Suppressor macrophage treated with lipopolysaccharide for 4 hours (primary cell): ENCODE measurements at places on chromosomes 11 and 22.

GRCh38 chr11:69836401-69836800, 17.2 kb upstream of the FGF3 start:
- DNase-seq, result no peak

- no peak for DNase-seq
Observed at GRCh38 chr11:35549787-35550186, 24.4 kb upstream of the PAMR1 start.

GRCh38 chr11:114799476-114799875, 121.1 kb downstream of the NXPE2 start:
- DNase-seq, result no peak

DNA sequence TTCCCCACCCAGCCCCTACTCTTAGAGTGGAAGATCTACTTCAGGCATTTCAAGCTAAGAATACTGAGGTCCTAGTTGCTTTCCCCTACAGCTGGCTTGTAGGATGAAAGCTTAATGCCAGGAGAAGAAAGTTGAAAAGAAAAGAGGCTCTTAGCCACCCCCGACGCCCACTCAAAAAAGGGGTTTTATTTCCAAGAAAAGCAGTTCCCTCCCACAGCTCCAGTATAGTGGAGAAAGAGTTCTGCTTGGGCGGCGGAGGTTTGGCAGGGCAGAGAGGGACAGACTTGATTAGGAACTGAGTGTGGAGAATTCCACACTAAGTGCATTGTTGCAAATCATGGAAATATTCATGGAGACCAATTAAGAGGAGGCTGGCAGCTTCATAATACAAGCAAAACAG, 470.9 kb downstream of the ETS1 start:
- no peak for DNase-seq
